ENCODE measurements at places on chromosomes 1 and 21.
A peak's percentile ranks its signal among the peaks of the same experiment; 100 is the strongest.

DNA sequence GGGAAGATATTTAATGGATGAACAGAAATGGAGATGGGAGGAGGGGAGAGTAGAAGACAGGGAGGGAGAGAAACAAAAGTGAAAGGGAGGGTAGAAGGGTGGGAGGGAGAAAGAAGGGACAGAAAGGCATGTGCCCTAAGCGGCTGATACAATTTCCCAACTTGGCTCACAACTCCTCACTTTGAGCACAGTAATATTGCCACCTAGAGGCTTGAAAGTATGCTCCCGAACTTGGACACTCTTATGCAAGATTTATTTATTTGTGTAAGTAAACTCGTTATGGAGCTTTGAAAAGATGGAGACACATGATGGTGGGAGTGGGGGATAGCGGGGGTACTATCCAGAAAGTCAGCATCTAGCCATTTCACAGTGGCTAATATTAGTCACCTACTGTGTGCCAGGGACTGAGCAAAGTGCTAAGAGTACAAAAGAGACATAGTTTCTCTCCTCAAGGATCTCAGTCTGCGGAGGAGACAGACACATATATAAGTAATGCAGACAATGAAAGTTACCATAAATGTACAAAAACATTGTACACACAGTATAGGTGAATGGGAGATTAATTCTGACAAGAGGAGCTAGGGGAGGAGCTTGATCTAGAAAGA, 189.7 kb downstream of the SEC16B start:
- DNase-seq: no peak

- no peak for DNase-seq
These were observed 501 bp upstream of the MRAP start for GRCh38 chr21:32298148-32298559.

GRCh38 chr1:214496126-214496525, 55.3 kb downstream of the PTPN14 start:
- no peak for DNase-seq

GRCh38 chr21:25721987-25722386, 12.7 kb downstream of the ATP5PF start:
- DNase-seq: no peak

DNA sequence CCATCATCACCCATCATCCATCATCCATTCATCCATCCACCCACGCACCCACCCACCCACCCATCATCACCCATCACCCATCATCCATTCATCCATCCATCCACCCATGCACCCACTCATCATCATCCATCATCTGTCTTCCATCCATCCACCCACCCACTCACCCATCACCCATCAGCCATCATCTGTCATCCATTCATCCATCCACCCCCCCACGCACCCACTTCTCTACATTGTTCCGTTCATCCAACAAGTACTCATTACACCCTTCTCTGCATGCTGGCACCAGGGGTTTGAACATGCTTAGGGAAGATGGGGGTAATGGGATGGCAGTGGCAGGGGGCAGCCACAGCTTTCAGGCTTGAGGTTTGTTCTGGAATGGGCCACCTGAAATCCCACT, 82.1 kb downstream of the ADARB1 start:
- DNase-seq: no peak

GRCh38 chr1:19124273-19124672, 85.8 kb downstream of the UBR4 start:
- DNase-seq: no peak

- DNase-seq: no peak
These were observed 2.7 kb downstream of the RORC start for GRCh38 chr1:151828921-151829320.

DNA sequence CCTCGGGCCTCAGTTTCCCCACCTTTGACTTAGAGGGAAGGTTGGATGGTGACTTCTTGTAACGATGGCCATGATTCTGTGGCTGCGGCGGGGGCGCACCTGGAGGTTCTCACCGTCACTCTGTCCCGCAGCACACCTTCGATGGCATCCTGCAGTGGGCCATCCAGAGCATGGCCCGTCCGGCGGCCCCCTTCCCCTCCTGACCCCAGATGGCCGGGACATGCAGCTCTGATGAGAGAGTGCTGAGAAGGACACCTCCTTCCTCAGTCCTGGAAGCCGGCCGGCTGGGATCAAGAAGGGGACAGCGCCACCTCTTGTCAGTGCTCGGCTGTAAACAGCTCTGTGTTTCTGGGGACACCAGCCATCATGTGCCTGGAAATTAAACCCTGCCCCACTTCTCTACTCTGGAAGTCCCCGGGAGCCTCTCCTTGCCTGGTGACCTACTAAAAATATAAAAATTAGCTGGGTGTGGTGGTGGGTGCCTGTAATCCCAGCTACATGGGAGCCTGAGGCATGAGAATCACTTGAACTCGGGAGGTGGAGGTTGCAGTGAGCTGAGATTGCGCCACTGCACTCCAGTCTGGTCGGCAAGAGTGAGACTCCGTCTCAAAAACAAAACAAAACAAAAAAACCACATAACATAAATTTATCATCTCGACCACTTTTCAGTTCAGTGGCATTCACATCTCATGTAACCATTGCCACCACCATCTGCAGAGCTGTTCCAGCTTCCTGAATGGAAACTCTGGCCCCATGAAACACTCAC, 2.1 kb upstream of the PFKL start:
- peak; percentile 17 for DNase-seq

DNA sequence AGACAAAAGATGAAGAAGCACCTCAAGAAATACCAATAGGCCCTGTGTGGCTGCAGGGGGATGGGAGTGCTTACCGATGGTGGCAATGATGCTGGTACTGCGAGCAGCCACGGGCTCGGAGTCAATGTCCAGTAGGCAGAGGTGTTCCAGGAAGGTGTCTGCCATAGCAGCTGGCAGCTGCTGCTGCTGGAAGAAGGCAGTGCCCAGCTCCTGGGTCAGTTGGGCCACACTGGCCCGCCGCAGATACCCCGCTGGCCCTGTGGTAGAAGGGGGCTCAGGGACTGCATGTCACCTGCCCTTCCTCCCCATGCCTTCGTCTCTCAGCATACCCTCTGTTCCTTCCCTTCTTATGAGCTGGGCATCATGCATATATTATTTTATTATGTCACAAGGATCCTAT, 1.2 kb downstream of the PKLR start:
- no peak for DNase-seq

- DNase-seq: no peak
These were observed 2.1 kb downstream of the SELENBP1 start for GRCh38 chr1:151370211-151370911.

DNA sequence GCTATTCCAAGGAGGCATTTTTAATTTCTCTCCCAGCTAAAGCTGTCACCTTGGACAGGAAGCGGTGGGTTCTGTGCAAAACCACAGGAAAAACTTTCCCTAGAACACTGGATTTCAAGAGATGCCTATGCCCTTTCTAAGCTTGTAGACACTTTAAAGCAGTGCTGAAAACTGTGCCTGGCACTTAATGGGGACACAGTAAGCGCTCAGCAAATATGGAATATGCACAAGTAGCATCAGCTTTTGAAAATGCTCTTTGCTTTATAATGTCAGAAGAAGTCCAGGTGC, 50.9 kb upstream of the TARBP1 start:
- DNase-seq: no peak

DNA sequence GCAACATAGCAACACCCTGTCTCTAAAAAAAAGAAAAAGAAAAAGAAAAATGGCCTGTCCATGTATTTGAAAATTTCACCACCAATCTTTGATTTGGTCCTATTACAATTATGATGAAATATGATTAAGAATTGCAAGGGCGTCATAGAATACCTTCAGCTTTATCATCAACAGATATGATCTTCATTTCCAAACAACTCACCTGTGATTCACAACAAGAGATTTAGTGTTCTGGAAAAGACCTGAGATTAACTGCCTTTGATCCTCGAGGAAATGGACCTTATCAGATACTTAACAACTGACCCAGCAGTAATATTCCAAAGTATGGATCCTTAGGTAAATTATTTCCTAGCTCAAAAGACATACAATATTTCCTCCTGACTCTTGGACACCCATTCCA, 3.5 kb upstream of the GSTM4 start:
- no peak for DNase-seq

DNA sequence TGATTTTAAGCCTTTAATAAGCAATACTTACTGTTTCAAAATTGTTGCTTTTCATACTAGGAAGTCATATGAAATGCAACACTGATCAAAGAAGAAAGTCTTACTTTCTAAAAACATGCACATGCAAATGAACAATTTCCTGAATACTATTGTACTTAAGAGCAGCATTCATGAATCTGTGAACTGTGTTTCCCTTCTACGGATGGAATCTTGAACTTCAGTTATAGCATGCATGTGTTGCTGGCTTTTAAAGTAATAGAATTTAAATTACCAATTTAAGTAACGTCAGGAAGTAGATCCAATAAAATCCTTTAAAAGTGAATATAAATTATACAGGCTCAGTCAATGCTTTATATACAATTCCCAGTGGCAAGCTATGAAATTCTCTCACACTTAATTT, 348.9 kb downstream of the KCNT2 start:
- no peak for DNase-seq

DNA sequence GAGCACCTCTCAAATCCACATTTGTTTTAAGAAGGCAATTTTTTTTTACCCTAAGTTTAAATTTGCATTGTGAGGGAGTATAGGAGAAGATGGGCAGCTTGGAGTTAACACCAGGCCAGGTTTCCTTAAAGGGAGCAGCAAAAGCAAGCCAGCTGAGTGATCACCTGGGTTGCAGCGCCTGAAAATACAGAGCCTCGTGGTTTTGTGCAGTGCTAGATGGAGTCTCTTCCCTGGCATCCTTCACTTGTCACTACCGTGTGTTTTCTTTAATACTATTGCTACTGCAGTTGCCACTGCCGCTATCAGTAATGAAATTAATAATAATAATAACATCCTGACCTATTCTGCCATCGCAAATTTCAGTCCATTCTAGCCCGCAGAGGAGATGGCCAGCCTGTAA, 35.2 kb upstream of the VAV3 start:
- DNase-seq: no peak

DNA sequence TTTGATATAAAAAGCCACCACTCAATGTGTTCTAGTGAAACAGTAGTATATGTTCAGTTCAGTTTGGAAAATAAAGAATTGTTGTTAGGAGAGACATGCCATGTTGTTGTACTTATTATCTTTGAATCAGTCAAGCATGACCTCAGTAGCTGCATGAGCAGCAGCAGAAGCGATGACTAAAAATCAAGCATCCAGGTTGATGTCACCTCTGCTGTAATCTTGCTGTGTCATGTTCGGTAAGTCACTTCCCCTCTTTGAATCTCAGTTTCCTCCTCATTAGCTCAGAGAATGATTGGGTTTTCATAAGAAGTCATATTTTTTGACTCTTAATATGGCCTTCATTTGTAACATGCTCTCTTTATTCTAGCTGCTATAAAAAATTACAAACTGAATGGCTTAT, 428.4 kb upstream of the B3GALT2 start:
- no peak for DNase-seq

DNA sequence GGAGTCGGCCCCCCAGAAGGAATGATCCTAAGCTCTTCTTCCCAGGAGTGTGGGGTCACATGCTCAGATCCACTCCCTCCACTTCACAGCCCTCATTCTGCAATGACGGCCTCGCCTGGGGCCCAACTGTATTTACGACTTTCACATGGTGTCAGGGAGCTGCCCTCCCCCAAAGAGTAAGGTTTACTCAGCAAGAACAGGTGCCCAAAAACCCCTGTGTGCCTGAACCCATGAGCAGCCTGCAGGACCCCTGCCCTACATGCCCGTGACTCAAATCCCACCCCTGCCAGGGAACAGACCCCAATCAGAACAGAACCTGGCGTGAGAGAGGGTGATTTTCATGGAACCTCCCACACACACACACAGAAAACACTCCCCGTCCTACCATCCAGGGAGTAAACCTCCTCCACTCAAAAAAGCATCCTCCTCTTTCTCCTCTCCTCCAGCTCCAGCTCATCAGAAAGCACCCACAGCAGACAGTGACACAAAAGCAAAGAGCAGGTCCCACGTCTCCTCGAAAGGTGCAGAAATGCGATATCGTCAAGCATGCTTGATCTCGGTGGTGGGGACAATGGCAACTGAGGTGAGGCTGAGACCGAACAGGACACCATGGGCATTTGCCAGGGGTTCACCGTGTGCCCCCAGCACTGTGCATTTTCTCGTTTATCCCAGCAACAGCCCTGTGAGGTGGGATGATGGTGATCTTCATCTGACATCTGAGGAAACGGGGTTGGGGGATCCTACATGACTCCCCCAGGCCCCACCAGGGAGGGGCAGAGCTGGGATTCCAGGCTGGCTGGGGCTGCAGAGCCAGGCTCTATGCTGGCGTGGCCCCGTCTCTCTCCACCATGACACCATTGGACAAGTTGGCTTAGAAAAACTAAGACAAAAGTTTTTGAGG, 397.9 kb downstream of the NPHP4 start:
- DNase-seq: no peak

DNA sequence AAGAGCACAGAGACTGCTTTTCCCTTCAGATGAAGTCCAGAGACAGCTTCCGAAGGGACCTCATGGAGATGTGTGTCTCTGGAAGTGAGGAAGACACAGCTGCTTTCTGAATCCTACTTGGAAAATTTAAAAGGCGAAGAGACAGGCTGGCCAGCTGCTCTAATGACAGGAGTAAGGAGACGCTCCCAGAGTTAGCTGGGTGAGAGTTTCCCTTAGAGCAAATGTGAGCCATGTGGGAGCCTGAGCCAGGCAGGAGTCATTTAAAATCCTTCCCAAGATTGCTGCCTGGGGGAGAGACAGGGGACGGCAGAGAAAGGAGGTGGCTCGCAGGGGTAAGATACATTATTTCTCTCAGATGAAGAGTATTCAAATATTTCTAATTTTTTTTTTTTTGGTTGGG, 53.1 kb downstream of the ZNF326 start:
- DNase-seq: no peak

- no peak for DNase-seq
These were observed 257.3 kb downstream of the KCNJ6 start for GRCh38 chr21:37658817-37659458.

DNA sequence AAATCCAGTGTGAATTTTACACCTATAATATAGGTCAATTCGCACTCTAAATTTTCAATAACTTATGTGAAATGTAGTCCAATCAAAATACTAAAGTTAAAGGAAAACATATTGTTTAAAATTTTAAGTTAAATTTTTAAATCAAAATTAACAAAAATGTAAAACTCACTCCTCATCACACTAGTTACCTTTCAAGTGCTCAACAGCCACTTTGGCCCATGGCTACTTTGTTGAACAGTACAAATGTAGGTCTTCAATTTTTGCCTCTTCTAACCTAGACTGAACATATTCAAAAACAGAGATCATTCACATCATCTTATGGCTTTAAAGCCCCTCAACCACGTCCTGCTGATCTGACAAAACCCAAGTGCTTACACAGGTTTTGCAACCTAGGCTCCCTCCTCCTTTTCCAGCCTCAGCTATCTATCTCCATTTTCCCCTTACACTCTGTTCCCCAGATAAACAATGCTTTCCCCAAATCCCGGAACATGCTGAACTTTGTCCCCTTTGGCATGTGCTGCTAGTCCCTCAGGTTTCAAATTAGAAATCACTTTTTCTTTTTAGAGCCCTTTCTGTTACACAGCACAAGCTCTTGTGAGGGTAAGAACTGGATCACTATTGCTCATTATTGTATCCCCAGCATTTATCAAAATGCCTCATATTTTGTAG, 110.6 kb downstream of the AKT3 start:
- no peak for DNase-seq
